ENCODE measurements at places on chromosomes 4 and X.

- no peak for DNase-seq
Observed at GRCh38 chr4:102560571-102561341, 59.6 kb downstream of the NFKB1 start.

- DNase-seq = peak; percentile 14
Observed at GRCh38 chrX:78105944-78106650, 2.0 kb downstream of the PGK1 start.

- DNase-seq = peak; percentile 91
Observed at GRCh38 chrX:46770817-46771163, 11.9 kb upstream of the SLC9A7 start.

DNA sequence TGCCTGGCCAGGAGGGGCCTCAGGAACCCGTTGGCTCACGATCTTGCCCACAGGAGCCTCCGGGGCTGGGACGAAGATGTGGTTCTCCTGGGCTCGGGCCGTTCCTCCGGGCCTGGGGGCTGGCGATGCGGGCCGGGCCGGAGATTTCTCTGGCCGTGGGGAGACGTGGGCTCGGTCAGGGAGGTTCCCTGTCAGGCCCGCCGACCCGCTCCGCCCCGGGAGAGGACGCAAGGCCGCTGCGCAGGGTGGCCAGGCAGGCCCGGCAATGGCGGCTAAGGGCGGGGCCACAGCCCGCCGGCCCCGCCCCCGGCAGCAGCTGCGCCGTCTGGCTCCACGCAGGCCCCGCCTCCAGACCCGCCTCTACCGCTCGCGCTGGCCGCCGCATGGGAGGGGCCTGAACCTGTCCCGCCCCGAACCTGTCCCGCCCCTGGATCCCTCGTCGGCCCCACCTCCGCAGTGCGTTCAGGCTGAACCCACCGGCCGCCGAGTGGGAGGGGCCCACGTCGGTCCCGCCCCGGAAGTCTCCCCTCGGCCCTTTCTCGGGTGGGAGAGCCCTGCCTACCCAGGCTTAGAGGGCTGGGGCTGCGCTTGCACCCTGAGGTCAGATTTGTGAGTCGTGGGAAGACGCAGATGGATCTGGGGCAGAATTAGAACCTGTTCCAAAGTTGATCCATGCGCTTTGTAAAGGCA is at the start of gene FAM3A:
TSS of gene FAM3A (minus strand) at position 267 of the 690 bp plus-strand sequence. CDS start 460 bp downstream, outside the sequence.
- DNase-seq = peak; percentile 90

GRCh38 chr4:67691328-67691727 is 9.6 kb downstream of the UBA6 start:
- DNase-seq = no peak

DNA sequence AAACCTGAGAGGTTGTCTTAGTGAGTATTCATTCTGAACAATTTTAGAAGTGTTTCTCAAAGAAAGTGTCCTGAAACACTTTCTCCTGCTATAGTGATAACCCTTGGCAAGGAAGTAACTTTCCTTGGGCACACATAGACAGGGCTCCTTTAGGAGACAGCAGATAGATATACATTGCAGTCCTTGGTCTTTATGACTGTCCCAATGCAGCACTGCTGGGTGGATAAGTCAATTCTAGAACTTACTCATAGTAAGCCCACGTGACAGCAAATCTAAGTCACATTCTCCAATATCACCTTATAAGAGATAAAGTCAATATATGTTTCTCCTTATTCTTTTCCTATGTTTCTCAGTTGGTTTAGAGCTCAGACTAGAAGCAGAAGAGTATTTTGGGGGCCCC is 46.7 kb downstream of the GPRASP3 start:
- no peak for DNase-seq

DNA sequence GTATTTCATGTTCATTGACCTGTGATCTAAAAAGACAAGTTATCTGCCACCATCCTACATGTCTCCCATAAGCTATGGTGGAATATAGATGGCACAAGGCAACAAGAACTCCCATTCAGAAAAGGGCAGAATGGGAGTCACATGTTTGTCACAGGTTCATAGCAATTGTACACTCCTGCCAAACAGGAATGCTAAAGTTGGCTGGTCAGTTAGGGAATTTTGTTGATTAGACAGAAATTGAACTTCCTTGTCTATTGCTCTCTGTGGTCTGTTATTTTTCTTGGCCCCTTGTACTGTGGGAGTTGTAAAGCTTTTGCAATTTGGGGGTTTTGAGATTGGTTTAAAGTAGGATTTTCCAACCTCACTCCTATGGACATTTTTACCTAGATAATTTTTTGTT is 101.7 kb upstream of the SOD3 start:
- no peak for DNase-seq

GRCh38 chr4:183798301-183799253 is 106.5 kb upstream of the STOX2 start:
- DNase-seq = no peak

GRCh38 chr4:87560802-87561201 is 31.6 kb upstream of the SPARCL1 start:
- DNase-seq = no peak

GRCh38 chr4:184419976-184420375 is 54.4 kb downstream of the IRF2 start:
- DNase-seq = no peak

- DNase-seq = peak; percentile 20
Observed at GRCh38 chr4:55079451-55080173, 45.8 kb downstream of the KDR start.

GRCh38 chr4:107153228-107153627 is 117.1 kb upstream of the DKK2 start:
- peak; percentile 29 for DNase-seq

DNA sequence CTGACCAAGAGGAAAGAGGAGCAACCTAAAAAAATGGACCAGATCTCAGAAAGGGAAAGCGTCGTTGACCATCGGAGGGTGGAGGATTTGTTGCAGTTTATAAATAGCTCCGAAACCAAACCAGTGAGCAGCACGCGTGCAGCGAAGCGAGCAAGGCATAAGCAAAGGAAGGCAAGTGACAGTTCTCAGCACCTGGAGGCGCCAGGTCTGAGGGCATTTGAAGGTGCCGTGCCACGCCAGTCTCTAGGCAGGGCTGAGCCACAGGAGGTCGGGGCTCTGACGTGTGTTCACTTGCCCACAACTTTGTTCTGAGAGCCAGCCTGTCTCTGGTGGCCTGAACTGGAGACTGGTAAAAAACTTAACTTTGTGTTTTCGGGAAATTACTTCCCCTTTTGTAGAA is 59.7 kb downstream of the TNIP2 start:
- DNase-seq = no peak

GRCh38 chr4:12712648-12713339 is 771.3 kb downstream of the RAB28 start:
- no peak for DNase-seq

GRCh38 chr4:11428231-11428898 is at the start of gene HS3ST1:
Gene HS3ST1, minus strand, starts transcription at chr4:11428894. Its CDS starts 28,889 bp downstream, at chr4:11400005.
- DNase-seq = no peak

GRCh38 chr4:151690876-151691275 is 69.9 kb downstream of the GATB start:
- DNase-seq = no peak

- peak; percentile 31 for DNase-seq
Observed at GRCh38 chr4:37389967-37390580, 145.5 kb downstream of the NWD2 start.
